Smooth muscle cell of the umbilical artery (primary cell): ENCODE measurements at places on chromosomes 1 and 21. TPM values are rescaled to one million over a fixed set of nuclear protein-coding genes. Genes with fewer than 3 reads are reported as not detected.

The THEM5 gene
- not detected in 2 replicates for total RNA-seq

The TMPRSS3 gene
- total RNA-seq = not detected in 2 replicates

The CD53 gene
- not detected in 2 replicates for total RNA-seq

The FCRL3 gene
- total RNA-seq = not detected in 2 replicates

The TSPAN2 gene
- total RNA-seq = 0.23 and 0.30 TPM in 2 replicates
